ENCODE measurements at places on chromosomes 6 and 20.

- no peak for DNase-seq
These were observed 893.7 kb downstream of the TFAP2A start for GRCh38 chr6:9521152-9521530.

DNA sequence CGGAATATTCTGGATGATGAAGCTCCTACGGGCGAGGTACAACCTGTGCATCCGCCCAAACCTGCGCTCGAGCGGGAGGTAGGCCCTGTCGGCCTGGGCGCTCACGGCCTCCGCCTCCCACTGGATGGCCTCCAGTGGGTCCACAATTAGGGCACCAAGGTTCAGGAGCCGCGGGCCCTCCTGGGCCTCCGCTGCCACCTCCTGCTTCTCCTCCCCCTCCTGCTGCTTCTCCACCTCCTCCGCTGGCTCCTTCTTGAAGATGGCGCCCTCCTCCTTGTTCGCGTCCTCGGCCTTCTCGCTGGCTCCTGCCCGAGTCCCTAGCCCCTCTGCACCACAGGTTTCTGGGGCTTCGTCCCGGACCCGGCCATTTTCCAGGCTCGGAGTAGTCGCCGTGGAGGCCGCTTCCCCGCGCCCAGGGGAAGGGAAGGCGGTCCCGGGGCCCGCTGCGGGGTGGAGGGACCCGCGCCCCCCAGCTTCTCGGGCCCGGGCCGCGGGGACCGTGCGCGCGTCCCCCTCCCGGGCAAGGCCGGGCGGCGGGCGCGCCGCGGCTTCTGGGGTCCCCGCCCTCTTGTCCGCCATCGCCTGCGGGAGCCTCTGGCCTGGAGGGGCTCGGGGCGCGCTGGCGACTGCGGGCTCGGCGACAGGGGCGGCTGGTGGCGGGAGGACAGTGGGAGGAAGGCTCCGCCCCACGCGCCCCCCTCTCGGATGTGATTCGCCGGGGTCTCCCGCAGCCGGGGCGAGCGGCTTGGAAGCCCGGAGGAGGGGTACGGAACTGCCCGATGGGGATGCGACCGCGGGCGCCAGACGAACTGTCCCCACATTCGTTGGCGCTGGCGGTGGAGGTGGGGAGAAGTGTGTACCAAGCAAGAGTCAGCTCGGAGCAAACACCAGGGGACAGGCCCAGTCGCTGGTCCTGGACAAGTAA, 17.6 kb downstream of the PLAGL2 start:
- DNase-seq: peak; percentile 41

GRCh38 chr6:129606664-129607063, 103.3 kb downstream of the ARHGAP18 start:
- DNase-seq: no peak

GRCh38 chr6:47655719-47656595, 42.4 kb upstream of the ADGRF4 start:
- no peak for DNase-seq

- no peak for DNase-seq
These were observed 1.8 kb upstream of the MAP7 start for GRCh38 chr6:136552054-136552453.

- no peak for DNase-seq
These were observed 627.4 kb upstream of the CITED2 start for GRCh38 chr6:140001821-140002341.

DNA sequence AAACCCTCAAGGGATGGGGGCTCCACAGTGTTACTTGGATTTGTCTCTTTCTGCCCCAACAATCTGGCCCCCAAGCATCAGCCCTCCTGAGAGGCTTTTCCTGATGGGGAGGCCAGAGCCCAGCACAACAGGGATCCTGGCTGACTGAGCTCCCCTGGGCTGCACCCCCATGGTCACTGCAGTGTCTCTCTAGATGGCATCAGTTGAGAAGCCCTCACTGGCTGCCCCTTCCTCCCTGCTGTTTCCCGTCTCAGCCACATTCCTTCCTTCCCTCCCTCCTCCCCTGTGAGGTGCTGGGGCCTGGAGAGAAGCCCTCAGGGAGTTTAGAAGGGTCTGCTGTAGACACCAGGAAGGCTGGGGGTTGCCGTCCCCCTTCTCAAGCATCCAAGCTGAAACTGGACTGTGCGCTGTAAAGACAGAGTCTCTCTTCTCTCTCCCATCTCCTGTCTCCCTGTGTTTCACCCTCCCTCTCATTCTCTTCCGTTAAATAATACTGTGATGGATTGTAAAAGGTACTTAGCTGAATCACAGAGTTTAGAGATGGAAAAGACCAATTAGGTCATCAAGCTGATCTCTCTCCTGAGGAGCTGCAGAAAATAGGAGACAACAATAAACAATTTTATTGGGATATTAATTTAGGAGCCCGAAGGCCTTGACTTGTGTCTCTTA, 29.7 kb downstream of the SAYSD1 start:
- no peak for DNase-seq

DNA sequence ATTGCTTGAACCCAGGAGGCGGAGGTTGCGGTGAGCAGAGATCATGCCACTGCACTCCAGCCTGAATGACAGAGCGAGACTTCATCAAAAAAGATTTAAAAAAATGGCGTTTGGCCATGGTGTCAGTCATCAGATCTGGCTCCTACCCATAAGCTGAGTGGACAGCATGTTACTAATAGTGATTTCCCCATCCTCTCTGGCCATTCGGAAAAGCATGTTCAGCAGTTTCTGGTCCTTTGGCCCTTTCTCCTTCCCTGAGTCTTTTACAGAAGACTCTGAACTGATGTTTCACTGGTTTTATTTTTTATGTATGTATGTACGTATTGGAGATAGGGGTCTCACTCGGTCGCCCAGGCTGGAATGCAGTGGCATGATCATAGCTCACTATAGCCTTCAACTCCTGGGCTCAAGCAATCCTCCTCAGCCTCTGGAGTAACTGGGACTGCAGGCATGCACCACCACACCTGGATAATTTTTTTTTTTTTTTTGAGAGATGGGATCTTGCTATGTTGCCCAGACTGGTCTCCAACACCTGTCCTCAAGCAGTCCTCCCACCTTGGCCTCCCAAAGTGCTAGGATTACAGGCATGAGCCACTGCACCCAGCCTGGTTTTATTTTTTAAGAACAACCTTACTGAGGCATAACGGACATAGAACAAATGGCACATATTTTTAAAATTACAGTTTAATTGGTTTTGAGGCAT, 84.2 kb upstream of the CNKSR3 start:
- DNase-seq: no peak

GRCh38 chr20:42740226-42740870, 449.4 kb downstream of the PTPRT start:
- no peak for DNase-seq

DNA sequence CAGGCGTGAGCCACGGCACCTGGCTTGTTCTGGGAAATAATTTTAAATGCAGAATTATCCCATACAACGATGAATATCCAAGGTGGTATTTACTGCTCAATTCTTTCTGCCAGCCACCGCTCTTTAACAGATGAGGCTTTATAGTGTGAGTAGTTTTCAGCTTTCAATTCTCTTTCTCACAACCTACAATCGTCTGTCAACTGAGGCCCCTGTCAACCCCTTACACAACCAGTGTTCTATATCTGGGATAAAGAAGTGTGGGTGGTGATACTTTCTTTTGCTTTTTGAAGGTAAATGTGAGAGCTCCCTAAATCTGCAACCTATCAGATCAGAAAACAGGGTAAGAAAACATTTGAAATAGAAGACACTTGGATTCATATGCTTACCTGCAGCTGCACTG, 22.5 kb downstream of the STAU1 start:
- no peak for DNase-seq

GRCh38 chr6:45832063-45832462, 183.6 kb downstream of the CLIC5 start:
- no peak for DNase-seq

GRCh38 chr20:1710484-1710883, 52.9 kb upstream of the SIRPG start:
- no peak for DNase-seq

- no peak for DNase-seq
These were observed 125.4 kb downstream of the OPRM1 start for GRCh38 chr6:154164397-154164796.

DNA sequence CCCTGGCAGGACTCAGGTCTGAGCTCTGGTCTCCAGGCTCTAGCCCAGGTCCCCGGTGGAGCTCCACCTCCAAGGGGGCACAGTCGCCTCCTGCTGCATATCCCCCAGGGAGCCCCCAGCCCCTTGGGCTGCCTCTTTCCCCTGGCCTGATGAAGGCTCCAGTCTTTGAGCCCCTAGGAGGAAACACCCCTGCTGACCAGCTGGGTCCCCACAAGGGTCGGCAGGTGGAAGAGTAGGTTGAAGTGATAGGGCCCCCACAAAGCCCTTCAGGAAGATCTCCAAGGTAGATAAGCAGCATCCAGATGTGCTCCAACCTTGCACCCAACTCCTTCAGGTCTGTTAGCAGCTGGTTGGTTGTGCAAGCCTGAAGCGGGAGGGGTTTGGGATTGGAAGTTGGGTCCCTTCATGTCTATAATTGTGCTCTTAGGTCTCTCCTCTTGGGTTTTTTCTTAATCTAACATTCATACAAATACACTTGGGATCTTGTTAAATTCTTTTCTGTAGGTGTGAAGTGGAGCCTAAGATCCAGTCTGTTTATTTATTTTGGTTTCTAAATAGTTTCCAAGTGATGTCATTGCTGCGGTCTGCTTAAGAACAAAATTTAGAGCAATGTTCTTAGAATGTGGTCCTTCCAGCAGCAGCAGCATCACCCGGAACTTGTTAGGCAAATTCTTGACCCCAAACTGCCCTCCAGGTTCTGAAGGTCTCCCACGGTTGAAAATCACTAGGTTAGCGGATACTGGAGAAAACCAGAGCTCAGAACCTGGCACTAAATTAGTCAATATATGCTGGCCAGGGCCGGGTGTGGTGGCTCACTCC, 5.1 kb downstream of the UBE2C start:
- no peak for DNase-seq

- DNase-seq: no peak
These were observed 106.0 kb downstream of the ZNF217 start for GRCh38 chr20:53487461-53488200.

DNA sequence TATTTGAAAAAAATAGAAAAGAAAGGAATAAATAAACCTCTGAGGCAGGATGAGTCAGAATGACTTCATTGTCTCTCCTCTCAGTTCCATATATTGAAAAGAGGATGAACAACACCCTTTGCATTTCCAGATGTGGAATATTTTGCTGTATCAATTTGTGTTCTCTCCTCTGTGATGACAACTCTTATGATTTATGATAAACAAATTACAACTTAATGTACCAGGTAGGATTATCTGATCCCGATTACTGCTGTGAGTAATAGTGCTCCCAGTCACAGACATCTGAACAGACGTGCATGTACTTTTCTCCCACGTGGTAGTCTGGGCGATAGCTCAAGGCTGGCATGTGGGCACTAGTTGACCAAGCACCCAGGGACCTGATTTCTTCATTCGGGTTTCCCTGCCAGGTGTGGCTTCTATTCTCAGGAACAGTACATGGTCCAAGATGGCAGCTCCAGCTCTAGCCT, 142.1 kb upstream of the SULF2 start:
- DNase-seq: no peak

GRCh38 chr6:48835421-48835958, 627.6 kb downstream of the MMUT start:
- no peak for DNase-seq

DNA sequence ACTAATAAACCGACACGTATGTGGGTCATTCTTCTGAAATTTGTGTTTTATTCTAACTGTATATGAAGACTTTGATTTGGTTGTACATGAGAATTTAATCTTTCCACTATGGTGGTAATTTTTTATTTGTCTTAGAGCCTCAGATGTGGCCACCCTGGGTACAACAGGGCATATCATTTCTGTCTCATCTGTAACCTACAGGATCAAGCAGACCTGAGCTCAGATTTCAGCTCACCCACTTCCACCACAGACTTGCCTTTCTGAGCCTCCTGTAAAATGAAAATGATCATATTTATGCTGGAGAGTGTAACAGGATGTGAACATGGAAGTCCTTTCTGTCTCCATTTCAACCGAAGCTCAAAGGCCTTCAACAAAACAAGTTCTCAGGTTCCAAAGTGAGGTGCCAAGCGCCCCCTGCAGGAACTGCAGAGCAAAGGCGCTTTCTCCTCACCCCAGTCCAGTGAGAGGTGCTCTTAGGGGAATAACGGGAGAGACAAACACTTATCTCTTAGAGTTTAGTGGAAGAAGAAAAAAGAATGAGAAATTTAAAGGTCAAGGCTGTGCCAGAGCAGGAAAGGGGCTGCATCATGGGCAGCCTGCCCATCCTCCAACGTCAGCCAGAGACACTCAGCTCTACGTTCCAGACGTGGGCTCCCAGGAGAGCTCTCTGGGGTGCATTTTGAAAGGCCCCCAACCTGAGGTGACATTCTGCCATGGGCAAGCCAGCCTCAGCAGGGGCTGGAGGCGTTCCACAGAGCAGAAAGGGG, 23.0 kb upstream of the CD24 start:
- peak; percentile 70 for DNase-seq

DNA sequence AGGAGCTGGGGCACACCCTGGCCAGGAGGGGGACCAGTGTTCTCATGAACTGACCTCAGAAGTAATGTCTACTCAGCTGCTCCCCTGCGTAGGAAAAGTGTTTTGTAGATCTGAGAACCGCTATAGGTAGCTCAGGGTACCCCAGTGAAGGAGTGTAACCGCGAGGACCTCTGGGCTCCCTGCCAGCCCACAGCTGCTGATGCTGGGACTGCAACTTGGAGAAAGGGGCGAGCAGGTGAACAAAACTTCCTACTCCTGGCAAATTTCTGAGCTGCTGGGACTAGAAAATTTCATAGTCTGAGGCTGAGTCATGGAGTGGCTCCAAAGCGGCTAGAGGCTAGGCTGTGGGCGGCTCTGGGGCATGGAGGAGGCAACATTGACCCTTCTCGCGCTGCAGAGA, 51.9 kb downstream of the PYGB start:
- no peak for DNase-seq

- DNase-seq: no peak
These were observed 96.3 kb downstream of the ASXL1 start for GRCh38 chr20:32454164-32455145.

GRCh38 chr6:72151742-72152141, 265.4 kb downstream of the RIMS1 start:
- DNase-seq: no peak

GRCh38 chr6:117076076-117076475, 189.3 kb upstream of the VGLL2 start:
- DNase-seq: no peak

- peak; percentile 29 for DNase-seq
These were observed 24.4 kb downstream of the SPDEF start for GRCh38 chr6:34531580-34532201.

- no peak for DNase-seq
These were observed 24.6 kb upstream of the ID4 start for GRCh38 chr6:19812512-19813119.

GRCh38 chr6:139647016-139647415, 272.6 kb upstream of the CITED2 start:
- DNase-seq: no peak

GRCh38 chr6:165944002-165944466, 223.6 kb downstream of the TBXT start:
- DNase-seq: no peak

DNA sequence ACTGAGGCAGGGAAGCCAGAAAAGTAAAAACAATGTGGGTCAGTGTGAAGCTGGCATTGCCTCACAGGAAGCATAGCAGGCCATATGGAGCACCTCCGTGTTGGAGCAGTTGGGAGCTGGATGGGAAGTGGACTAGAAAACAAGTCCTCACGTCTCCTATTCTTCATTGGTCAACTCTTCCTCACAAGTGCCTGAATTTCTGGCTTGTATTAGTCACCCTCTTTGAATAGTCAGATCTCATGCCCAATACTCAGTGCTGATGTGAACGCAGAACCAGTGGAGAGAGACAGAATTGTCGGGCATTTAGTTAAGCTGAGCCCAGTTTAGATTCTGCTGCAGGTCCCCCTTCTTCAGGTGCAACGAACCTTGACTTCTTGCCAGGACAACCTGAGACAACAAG, 22.3 kb upstream of the RSPO3 start:
- DNase-seq: no peak

All from germinal center (tissue), 1 donor.